ENCODE measurements at places on chromosomes 3 and 15.
A peak's percentile ranks its signal among the peaks of the same experiment; 100 is the strongest.

DNA sequence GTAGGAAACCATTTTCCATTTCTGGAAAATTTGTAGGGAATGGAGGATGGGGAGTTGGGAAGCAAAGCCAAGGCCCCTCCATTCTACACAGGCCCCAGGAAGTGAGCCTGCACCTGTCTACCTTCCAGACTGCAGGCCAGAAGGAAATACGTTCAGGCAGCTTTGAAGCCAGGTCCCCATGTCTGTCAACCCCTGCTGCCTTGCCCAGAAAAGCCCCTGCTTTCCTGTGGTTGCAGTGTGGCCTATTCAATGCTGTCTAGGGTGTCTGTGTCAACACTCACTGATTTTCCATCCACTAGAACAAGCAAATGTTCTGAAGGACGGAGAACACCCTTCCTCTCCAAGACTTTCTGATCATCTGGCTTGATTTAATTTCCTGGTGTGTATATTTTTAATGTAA lies 281.9 kb downstream of the TLE3 start:
- DNase-seq = no peak

DNA sequence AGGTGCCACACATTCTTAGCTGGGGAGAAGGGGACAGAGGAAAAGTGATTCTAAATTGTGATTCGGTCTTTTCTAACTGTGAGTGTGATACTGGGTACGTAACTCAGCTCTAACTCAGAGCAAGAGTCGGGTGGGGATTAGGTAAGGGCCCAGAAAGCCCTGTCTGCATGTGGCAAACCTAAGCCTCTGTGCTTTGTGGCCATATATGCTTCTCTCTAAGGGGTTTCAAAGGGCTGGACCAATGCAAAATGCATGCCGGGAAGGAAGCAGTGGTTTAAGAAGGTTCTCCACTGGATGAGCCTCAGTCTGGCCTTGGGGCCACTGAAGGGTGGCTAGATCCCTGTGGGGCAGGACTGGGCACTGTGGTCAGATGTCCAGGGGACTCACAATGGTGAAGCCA lies 275.8 kb downstream of the PLCL2 start:
- no peak for DNase-seq

DNA sequence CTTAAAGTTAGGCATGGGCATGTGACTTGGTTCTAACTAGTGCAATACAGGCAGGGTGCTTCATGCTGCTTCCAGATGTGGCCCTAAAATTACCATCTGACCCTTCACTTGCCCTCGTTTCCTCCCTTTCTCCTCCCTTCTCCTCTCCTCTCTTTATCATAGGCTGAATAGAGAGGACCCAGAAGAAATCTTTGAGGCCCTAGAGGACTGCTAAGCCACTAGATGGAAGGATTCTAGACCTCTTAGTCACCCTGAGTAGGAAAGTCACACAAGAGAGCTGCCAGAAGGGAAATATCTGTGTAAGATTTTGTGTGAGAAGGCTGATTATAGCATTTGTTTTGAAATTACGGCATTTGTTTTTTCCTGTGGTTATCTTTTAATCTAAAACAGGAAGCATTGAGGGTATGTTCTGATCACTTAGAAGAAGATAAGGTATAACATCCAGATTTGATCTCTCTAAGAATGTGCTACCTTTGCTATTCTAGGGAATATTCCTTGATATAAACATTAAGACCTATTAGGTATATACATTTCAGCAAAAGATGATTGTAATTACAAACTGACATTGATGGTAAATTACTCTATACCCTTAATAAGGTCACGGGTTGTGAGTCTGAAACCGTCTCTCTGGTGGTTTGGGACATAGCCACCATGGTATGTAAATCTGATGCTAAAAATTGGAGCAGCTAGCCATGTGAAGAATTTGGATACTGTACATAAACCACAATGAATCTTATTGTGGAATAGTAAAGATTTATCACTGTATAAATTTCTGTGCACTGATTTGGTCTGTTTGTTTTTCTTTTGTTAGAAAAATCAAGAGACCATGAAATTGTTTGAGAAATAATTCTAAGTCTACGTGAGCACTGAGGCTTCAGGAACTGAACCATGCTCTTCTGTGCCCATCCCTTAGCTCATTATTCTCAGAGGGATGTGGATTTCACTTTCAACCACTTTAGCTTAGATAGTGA lies 84.1 kb downstream of the TP63 start:
- no peak for DNase-seq

- no peak for DNase-seq
Measured at GRCh38 chr3:150300852-150301517, 107.1 kb upstream of the TSC22D2 start.

DNA sequence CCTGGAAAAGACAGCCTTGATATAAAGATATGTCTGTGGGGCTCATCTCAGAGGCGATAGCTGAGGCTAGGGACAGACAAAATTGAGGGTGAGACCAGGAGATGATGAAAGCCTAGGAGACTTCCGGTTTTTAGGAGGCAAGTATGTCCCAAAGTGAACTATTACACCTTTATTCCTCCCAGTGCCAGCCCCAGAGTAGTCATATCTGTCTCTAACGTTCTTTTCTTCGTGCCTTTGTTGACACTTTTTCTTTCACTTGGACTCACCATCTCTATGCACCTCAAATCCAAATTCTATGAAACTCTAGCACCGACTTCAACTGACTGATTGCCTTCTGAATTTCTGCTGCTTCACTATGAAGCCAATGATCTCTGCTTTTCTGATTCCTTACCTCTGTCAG lies 93.8 kb upstream of the RASGRP1 start:
- no peak for DNase-seq

GRCh38 chr15:78767331-78767951 lies 43.8 kb downstream of the ADAMTS7 start:
- no peak for DNase-seq

DNA sequence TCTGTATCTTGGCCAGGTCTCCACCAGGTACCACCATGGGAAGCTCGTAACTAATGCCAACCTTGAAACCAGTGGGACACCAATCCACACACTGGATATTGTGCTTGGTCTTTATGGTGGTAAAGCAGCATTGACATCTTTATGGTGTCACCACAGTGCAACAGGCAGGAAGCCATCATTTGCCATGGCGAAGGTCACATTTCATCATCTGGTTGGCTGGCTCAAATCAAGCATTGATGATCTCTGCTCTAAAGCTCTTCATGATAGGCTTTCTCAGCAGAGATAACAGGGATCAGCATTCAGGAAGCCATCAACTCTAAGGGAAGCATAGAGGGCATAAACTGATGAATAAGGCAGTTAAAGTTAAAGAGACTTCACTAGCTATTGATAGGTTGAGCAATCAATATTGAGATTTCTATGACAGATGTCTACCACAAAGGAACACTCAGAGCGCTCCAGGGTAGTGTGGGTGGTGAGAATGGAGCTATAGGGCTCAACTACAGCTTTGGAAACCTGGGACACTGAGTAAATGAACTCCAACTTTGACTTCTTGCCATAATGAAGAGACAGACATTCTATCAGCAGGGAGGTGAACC lies 54.1 kb upstream of the ACTC1 start:
- no peak for DNase-seq

- no peak for DNase-seq
Measured at GRCh38 chr3:148066802-148067201, 630.9 kb upstream of the AGTR1 start.

- peak; percentile 26 for DNase-seq
Measured at GRCh38 chr15:73389971-73390544, 21.3 kb upstream of the HCN4 start.

Measured in colonic mucosa (tissue), 4 donors.